Stimulated activated CD8-positive, alpha-beta memory T cell treated with anti-CD3 and anti-CD28 coated beads, Interleukin-15, amount 100 ng/mL, for 24 hours (primary cell): ENCODE measurements at places on chromosomes 2 and 18.
A peak's percentile ranks its signal among the peaks of the same experiment; 100 is the strongest.

GRCh38 chr2:66587216-66587615 is 152.3 kb downstream of the MEIS1 start:
- DNase-seq = no peak

- peak; percentile 33 for DNase-seq
Observed at GRCh38 chr2:65040400-65041261, 15.6 kb upstream of the CEP68 start.

- no peak for DNase-seq
Observed at GRCh38 chr18:32378705-32379104, 92.0 kb downstream of the GAREM1 start.

DNA sequence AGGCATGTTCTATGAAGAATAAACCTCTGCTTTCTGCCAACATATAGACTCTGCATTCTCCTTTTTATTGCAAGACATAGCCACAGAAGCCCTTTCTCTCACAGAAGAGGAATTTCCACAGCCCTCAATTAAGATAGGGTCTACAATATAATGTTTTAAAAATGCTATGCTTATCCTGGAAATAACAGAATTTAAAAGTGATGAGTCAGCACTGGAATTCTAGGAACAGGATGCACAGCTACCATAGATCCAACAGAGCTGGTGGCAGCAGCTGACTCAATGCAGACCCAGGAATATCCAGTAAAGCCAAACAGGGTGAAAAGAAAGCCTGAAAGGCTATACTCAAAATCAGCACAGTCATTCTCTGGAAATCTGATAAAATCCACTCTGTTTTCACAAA is 866.9 kb downstream of the TRIB2 start:
- DNase-seq = no peak

DNA sequence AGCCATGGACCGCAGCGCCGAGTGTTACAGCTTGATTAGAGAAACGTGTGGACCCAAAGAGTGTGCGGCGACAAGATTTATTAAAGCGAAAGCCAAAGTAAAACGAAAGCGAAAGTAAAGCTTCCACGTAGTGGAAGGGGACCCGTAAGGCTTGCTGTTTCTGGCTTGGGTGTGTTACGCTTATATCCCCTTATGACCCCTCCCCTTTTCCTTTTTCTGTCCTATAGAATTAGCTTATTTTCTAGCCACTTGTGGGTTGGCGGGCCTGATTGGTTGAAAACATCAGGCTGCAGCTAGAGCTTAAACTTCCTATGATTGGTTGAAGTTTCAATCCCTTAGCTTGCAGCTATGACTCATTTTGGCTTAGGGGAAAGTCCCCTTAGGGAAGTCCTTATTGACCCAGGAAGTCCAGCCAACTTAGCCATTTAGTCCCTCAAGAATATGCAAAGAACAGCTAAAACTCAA is 969.7 kb downstream of the DCDC2C start:
- no peak for DNase-seq

GRCh38 chr2:168841445-168841844 is 39.0 kb downstream of the NOSTRIN start:
- no peak for DNase-seq

GRCh38 chr2:101850450-101850849 is 141.3 kb upstream of the IL1R2 start:
- DNase-seq = no peak

GRCh38 chr2:205722283-205722918 is 40.1 kb downstream of the NRP2 start:
- DNase-seq = no peak

- no peak for DNase-seq
Observed at GRCh38 chr2:207150284-207150683, 15.5 kb downstream of the KLF7 start.
